ENCODE measurements at places on chromosomes 6 and 20.

DNA sequence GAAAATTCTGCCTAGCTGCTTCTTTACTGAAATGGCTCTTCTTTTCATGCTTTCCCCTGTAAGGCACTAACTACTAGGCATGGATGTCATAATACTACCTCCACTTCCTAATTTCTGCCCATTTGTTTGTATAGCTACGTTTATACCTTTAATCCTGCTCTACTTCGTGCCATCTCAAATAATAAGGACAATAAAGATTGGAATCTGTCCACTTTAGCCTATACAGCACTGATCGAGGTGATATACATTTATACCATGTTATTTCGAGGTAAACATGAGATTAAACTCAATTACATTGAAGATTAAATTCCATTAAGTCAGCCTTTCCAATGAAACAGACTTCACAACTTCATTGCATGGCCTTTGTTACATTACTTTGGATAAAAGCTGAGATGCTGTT is 390.6 kb upstream of the MARCKS start:
- DNase-seq = no peak

DNA sequence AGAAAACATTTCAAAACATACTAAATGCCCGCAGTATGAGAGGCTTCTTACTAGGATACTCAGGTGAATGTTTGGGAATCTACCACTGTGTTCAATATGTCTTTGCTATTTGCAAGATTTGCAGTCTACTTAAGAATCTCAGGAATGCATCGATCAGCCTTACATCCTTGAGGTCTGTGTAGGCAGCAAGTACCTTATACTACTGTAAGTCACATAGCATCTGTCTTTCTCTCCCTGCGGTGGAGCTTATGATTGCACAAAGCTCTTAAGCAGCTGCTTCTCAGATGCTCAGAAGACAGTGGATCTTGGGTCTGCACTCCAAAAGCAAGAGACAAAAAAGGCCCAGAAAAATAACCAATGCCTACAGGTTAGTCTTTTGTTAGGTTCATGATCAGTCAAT is 21.4 kb downstream of the PCSK2 start:
- no peak for DNase-seq

- DNase-seq = no peak
Measured at GRCh38 chr20:41889844-41890224, 271.7 kb upstream of the CHD6 start.

GRCh38 chr6:4986999-4987398 is 16.8 kb downstream of the RPP40 start:
- DNase-seq = no peak

DNA sequence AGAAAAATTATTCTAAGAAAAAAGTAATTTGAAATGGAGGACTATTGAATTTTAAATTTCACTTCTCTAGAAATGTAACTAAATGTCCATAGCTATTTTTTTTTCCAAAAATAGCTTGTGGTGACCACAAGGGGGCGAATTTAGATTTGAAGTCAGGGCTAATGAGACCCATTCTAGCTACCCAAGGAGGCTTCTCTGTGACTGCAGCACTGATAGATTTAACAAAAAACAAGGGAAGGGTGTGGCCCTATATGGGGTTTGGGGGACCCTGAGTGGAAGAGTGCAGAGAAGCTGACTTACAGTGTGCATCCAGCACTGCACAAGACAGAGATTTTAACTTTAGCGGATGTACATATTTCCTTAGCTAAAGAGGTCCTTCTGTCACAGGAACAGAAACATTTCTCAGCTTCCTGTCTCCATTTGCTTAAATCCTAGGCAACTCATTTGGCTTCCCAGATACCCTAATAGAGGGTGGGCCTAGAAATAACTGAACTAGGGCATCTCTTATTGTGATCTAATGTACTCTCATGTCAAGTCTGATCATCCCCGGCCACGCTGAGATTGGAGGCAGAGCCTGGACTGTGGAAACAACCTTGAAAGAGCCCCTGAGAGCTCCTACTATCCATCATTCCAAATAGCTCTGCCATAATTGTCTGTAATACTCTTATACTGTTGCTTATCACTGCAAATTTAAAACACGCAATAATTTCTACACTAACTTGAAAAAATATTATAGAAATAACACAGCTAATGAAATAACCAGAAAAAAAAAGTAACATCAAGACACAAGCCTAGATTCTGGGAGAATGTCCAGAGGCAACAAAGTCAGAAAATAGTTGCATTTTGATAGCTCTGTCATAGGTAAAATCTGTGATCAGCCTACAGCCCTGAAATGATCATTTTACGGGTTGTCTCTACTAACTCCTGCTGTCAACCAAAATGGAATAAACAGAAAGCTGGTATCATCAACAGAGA is 93.6 kb downstream of the SNAP91 start:
- no peak for DNase-seq

- DNase-seq = no peak
Measured at GRCh38 chr6:91433660-91434534, 847.0 kb upstream of the MAP3K7 start.

DNA sequence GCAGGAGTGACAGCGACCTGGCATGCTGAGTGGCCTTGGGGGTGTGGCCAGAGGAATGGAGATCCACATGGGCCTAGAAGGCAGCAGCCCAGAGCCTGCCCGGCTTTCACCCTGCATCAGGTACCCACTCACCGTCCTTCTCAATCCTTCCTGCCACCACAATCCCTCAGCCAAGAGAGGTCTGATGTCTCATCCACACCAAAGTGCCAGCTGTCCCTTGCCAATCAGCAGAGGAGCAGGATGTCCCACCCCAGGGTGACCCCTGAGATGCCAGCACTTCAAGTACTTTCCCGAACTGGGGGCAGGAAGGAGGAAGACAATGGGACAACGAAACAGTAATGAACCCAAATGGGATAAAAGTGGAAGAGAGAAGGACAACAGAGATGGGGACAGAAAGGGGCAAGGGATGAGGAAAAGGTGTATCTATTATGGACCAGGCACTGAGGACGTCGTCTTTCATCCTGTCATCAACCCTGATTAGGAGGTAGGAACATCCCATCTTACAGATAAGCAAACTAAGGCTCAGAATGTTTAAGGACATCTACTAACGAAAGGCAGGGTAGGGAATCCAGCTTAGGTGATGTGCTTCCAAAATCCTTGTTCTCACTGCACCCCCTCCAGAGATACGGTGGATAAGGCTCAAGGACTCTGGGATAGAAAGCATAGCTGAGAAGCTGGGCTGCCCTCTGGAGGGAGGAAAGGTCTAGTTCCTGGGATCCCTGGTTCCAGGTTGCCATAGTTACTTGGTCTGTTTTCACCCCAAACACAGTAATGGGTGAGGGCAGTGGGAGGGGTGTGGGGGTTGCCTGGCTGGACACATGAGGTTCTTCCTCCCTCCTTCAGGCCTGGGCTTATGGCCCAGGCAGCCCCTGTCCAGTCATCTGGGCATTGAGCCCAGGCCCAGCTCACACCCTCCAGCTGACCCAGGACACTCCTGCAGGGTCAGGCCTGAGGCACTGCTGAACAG is 4.5 kb upstream of the TNXB start:
- no peak for DNase-seq

- peak; percentile 30 for DNase-seq
Measured at GRCh38 chr20:36574366-36575135, 1.2 kb downstream of the TGIF2 start.

DNA sequence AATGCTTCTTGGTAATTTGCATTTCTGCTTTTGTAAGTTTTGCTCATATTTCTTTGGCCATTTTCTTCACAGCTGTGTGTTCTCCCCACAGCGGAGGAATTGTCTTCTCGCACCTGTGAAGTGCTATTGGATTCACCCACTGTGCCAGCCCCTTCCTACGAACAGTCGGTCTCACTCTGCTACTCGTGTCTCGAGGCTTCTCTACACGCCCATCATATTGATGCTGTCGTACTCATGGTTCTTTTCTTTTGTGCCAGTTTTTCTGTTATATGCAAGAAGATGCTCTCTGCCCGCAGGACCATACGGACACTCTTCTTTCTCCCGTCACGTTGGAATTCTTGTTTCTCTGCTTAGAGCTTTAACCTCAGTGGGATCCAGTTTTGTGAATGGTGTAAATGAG is 200.3 kb downstream of the DLL1 start:
- DNase-seq = no peak

- no peak for DNase-seq
Measured at GRCh38 chr20:39036851-39037250, 74.7 kb downstream of the DHX35 start.

GRCh38 chr6:56708810-56709597 is 66.3 kb upstream of the DST start:
- DNase-seq = no peak

DNA sequence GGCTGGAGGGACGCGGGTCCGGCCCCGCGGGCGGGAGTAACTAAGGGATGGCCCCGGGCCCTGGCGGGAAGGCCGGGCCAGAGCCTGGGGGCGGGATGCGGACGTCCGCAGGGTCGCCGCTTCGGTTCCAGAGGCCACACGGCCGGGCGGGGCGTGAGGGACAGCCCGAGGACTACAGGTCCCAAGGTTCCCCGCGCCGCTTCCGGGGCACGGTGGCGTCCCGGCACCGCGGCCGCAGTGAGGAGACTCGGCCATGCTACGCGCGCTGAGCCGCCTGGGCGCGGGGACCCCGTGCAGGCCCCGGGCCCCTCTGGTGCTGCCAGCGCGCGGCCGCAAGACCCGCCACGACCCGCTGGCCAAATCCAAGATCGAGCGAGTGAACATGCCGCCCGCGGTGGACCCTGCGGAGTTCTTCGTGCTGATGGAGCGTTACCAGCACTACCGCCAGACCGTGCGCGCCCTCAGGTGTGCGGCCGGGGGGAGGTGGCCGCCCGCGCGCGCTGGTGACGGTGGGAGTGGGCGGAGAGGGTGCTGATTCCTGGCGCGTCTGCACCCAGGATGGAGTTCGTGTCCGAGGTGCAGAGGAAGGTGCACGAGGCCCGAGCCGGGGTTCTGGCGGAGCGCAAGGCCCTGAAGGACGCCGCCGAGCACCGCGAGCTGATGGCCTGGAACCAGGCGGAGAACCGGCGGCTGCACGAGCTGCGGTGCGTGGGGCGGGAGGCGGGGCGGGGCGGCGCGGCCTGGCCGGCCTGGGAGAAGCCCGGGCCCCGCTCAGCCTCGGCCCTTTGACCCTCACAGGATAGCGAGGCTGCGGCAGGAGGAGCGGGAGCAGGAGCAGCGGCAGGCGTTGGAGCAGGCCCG is at the start of gene MRPS26:
MRPS26 (plus strand) TSS at position 237 of the 861 bp plus-strand sequence; CDS start at position 254, 17 bp downstream.
- DNase-seq = peak; percentile 65

- DNase-seq = no peak
Measured at GRCh38 chr6:28980852-28981430, 24.2 kb downstream of the ZNF311 start.

- no peak for DNase-seq
Measured at GRCh38 chr6:68040312-68040778, 594.7 kb upstream of the ADGRB3 start.

DNA sequence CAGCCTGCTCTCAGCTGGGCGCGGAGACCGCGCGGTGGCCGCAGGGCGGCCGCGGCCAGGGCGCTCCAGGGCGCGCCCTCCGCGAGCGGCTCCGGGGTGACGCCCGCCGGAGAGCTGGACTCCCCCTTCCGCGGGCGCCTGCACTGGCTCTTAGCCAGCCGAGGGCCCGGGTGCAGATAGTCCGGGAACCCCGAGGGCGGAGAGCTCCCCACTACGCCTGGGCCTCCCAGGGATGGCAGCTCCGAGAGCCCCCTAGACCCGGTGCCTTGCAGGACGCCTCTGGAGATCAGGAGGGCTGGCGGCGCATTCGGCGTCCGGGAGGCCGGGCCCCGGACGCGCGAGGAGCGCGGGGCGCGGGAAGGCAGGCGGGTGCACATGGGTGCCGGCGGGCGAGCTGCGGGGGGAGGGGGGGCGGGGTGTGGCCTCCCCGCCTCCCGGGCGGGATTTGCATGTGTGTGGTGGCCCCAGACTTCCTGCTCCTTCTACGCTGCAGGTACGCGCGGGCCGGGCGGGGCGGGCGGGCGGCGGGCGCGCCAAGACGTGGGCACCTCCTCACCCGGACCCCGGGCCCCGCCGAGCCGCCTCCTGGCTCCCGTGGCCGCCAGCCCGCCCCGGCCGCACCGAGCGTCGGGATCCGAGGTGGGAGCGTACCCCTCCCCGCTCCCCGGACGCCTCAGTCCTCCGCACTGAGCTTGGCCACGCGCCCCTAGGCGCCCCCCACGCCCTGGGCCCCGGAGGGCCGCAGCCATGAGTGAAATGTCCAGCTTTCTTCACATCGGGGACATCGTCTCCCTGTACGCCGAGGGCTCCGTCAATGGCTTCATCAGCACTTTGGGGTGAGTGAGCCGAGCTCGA is at the start of gene ITPR3:
ITPR3 (plus strand) TSS at position 467 of the 855 bp plus-strand sequence; CDS start at position 748, 281 bp downstream.
- peak; percentile 73 for DNase-seq

GRCh38 chr6:170006900-170007467 is 255.6 kb downstream of the ERMARD start:
- no peak for DNase-seq

- no peak for DNase-seq
Measured at GRCh38 chr20:46512943-46513844, at the start of gene ZNF334. Gene ZNF334, minus strand, starts transcription at chr20:46513559. Its CDS starts 1,457 bp downstream, at chr20:46512102.

DNA sequence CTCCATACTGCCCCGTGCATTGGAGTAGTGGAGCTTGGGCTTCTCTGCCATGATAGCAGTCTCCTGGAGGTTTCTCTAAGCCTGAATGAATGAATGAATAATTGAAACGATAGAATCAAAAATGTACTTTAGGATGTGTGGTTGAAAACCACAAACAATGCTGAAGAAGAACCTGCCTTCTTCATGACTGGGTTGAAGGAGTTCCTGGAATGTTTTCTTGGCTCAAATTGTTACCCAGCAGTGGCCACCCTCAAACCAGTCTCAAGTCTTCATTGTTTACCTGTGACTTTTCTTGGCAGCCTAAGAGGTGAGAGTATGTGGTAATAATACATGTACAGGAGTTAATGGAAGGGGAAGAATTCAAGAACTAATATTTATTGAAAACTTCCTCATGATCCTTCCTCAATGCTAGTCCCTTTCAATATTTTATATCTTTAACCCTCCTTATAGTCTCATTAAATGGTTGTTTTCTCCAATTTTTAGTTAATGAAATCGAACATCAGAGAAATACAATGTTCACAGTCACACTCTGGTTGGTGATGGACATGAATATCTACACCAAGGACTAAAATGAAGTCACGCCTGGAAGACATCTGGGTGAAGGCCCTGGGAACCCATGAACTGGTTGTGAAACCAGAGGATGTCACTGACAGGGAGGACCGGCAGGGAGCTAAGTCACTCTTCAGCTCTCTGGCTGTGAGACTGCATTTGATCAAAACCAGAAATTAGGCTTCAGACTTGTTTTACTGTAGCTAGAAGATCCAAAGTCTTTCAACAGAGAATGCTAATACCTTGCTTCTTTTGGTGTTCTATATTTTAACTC is at the start of gene GSTA5:
GSTA5 (minus strand) TSS at position 51 of the 823 bp plus-strand sequence.
- no peak for DNase-seq

GRCh38 chr6:100382767-100383195 is 81.9 kb downstream of the SIM1 start:
- no peak for DNase-seq
